ENCODE measurements at places on chromosomes 3 and 15.

GRCh38 chr3:1093217-1093616 is 393 bp downstream of the CNTN6 start:
- DNase-seq, result no peak

GRCh38 chr15:62672268-62672667 is 370.3 kb upstream of the TPM1 start:
- no peak for DNase-seq

- no peak for DNase-seq
Measured at GRCh38 chr15:63391669-63392360, 10.2 kb upstream of the CA12 start.

DNA sequence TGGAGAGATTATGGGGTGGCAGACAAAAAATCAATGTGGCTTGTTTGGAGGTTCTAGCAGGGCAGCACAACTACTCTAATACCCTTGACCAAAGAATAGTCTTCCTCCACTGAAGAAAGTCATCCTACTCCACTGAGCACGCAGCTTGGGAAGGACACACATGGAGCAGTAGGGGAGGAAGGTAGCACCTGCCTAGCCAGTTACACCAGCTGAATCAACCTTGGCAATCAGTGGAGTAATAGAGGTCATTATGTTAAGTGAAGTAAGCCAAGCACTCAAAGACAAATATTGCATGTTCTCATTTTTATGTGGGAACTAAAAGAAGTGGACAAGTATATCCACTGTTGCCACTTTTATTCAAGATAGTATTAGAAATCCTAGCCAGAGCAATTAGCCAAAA is 555.8 kb upstream of the ALCAM start:
- no peak for DNase-seq

All from stimulated activated CD8-positive, alpha-beta memory T cell treated with anti-CD3 and anti-CD28 coated beads, Interleukin-15, amount 100 ng/mL, for 1 hour (primary cell).